ENCODE measurements at places on chromosomes 16 and 17. TPM values are rescaled to one million over a fixed set of nuclear protein-coding genes. Genes with fewer than 3 reads are reported as not detected.

Gene OR3A3
- not detected for total RNA-seq

DNA sequence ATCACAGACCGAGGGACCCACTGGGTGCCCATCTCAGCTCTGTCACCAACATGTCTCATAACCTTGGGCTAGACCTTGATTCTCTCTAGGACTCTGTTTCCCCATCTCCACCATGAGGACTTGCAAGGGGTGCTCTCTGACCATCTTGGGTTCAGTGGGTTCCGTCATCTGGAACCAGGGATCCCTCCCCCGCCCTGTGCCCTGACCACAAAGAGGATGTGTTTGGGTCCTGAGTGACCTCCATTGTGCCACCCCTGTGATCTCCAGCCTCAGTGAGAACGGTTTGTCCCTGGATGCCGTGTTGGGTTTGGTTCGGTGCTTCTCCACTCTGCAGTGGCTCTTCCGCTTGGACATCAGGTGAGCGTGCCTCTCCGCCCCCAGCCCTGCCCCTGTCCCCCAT lies 49.1 kb upstream of the CPNE2 start:
- no peak for DNase-seq

- DNase-seq: peak; percentile 84
Measured at GRCh38 chr17:68981288-68981687, 26.1 kb upstream of the ABCA8 start.

GRCh38 chr17:32835291-32835761 lies 41.6 kb downstream of the MYO1D start:
- DNase-seq: no peak

GRCh38 chr17:68843522-68843921 lies 111.7 kb downstream of the ABCA8 start:
- DNase-seq: no peak

Gene SOX9
- 16.9 TPM for total RNA-seq

- DNase-seq: peak; percentile 92
Measured at GRCh38 chr17:59846394-59847165, 46.2 kb downstream of the TUBD1 start.

Gene CD300C
- total RNA-seq: 0.84 TPM

DNA sequence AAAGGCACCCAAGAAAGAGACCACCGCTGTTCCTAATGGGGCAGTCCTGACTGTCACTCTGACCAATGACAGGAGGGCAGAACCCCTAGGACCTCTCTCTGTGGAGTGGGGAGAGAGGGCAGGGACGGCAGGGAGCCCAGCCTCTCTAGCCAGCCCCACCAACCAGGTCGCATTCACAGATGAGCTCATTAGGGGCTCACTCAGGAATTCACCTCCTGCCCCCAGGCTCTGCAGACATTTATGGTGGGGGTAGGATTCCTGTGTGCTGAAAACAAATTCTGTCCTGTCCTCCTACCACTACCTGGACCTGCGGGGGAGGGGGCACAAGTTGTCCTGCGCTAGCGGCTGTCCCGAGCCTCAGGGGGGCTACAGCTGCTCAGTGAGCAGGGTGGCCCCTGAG lies 27.7 kb upstream of the GPRC5C start:
- no peak for DNase-seq

DNA sequence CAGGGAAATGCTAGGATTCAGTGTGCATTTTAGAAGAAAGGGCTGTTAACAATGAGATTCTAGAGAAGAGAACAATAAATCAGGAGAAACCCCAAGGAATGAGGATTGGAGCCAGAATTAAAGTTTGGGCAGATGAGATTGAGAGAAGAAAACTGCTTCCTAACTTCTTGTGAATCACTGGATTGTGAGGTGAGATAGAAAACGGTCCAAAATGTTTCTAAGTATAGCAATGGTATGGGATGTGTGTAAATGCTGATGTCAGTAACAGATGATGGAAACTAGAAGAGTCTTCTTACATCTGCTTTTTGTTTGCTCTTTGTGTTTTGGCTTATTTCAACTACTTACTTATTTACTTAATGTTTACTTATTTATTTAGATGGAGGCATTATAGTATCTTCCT lies 123.0 kb downstream of the KCNJ2 start:
- DNase-seq: no peak

Gene GH1
- total RNA-seq: not detected

Gene HS3ST3A1
- 3.6 TPM for total RNA-seq

Gene LRRC36
- total RNA-seq: 0.99 TPM

Gene KCNH4
- not detected for total RNA-seq

- peak; percentile 65 for DNase-seq
Measured at GRCh38 chr16:29848420-29849297, 14.4 kb downstream of the CDIPT start.

GRCh38 chr17:30161601-30162000 lies 45.0 kb downstream of the NSRP1 start:
- DNase-seq: no peak

DNA sequence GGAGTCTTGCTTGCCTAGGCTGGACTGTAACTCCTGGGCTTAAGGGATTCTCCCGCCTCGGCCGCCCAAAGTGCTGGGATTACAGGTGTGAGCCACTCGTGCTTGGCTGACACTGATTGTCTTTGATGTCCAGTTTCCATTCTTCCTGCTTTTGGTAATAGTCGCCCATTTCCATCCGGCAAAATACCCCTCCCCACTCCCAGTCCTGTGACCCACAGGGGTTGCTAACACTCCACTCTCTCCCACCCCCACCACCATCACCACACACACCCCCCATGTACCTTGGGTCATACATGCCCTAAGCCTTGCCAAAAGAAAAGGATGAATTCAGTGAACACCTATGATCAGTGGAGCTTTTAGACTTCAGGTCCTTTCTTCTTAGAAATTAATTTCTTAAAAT lies 52.8 kb upstream of the MYH10 start:
- no peak for DNase-seq

Gene SNAI3
- total RNA-seq: not detected

- DNase-seq: peak; percentile 90
Measured at GRCh38 chr16:27315333-27316037, 1.7 kb downstream of the IL4R start.

GRCh38 chr17:67364847-67365737 lies 1.3 kb downstream of the PSMD12 start:
- no peak for DNase-seq

Gene C17orf50
- not detected for total RNA-seq

DNA sequence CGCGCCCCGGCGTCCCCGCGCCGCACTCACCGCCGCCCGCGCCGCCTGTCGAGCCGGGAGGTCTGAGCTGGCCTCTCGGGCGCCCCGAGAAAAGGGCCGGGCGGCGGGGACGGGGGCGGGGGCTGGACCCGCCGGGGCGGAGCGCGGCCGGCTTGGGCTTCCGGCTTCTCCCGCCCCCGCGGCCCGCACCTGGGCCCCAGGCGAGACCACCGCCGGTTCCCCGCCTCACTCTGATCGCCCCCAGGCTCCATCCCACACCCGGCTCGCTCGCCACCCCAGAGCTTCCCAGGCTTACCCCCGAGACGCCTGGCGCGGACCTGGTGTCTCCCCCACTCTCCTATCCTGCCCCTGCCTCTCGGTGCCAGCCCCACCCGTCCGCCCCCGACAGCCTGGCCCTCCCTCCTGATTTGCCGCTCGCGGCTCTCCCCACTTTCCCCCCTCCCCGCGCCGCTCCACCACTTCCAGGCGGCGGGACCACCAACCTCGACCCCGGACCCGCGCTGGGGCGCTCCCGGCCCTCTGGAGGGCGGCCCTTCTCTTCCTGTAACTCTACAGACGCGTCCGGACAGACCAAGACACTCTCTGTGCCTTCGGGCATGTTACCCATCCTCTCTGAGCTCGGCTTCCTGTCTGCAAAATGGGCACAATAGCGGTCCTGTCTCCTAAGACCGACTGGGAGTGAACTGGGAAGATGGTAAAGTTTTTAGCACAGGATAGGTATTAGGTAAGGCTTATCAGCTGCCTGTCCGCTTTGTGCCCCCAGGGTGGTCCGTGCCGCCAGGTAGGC lies at the start of gene LITAF:
Gene LITAF (minus strand): TSS at position 64 of the 787 bp plus-strand sequence. CDS start 30,189 bp downstream, outside the sequence.
- DNase-seq: peak; percentile 66

DNA sequence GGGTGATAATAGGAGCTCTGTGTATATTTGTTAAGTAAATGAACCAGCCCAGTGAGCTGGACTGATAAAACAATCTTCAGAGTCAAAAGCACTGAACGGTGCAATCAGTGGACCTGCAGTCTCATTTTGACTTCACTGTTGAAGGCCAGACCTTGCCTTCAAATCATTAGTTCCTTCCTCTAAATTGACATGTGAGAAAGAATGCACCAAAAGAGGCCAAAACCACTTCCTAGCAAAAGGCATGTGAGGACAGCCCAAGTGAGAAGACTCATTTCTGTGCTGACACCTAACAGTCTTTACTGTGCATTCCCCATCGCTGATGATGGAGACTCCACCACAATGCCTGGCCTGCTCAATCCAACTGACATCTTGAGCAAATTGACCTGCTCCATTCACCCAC lies 10.6 kb downstream of the GTF3C1 start:
- DNase-seq: no peak

- no peak for DNase-seq
Measured at GRCh38 chr16:3165111-3165822, 22.7 kb upstream of the OR1F1 start.
